ENCODE measurements at places on chromosomes 5 and 9.

DNA sequence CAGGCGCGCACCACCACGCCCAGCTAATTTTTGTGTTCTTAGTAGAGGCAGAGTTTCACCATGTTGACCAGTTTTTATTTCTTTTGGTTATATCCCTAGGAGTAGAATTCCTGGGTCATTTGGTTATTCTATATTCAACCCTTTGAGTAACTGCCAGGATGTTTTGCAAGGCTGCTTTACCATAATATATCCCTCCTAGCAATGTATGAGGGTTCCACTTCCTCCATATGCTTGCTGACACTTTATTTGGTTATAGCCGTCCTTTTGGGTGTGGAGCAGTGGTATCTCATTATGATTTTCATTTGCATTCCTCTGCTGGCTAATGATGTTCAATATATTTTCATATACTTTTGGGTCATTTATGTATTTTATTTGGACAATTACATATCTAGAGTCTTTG lies 81.2 kb downstream of the RAB24 start:
- no peak for DNase-seq

- DNase-seq: no peak
Observed at GRCh38 chr9:128136816-128137793, 9.6 kb upstream of the PTGES2 start.

- DNase-seq: no peak
Observed at GRCh38 chr5:6715758-6716628, 2.8 kb downstream of the TENT4A start.

- no peak for DNase-seq
Observed at GRCh38 chr9:27086818-27087680, 22.0 kb upstream of the TEK start.

DNA sequence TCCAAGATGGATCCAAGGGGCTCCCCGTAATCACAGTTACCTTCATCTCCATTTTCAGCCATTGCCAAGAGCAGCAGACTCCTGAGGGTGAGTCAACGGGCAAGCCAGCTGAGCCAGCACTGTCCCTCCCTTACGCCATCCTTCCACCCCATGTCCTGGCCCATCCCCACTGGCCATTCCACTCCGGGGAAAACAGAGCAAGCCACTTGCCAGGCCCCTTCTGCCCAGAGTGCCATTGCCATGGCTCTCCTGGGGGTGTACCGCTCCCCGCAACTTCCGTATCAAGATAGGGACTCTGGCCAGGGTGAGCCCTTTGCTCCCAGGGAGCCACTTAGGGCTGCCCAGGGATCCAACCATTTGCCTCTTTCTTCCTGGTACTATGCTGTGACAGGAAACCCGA lies 48.9 kb upstream of the CDKN2AIPNL start:
- no peak for DNase-seq

DNA sequence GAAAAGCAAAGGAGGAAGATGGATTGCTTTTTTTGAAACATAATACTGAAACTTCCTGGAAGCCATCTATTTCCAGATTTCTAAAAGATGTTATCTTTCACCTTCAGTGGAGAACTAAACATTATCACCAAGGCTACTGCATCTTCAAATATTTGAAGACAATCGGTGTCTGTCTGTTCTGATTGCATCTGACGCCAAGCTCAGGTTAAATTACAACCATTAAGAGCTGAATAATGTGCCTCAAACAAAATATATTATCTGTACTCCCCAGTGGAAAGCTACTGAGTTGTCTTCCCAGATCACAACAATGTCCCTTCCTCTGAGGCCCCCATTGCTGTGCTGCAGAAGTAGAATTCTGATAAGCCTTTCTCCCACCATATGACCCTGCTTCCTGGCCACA lies 342.3 kb downstream of the PLK2 start:
- DNase-seq: no peak

- DNase-seq: no peak
Observed at GRCh38 chr9:137640862-137641261, 22.1 kb downstream of the EHMT1 start.

DNA sequence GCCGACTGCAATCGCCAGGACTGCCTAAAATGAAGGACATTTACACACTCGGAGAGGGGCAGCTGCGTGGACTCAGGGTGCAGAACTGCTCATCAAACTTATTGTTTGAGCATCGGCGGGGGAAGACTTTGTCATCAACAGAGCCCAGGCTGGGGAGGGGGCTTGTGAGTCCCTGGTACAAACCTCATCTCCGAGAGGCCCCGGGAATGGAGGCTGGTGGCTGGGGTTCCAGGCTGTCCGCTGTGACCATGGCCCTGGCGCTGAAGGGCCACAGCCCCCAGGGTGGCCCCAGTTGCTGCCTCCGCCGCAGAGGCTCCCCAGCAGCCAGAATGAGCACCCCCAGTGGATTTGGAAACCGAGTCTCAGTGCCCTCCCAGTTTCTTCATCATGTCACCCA lies 46.1 kb upstream of the RNU6ATAC start:
- no peak for DNase-seq

DNA sequence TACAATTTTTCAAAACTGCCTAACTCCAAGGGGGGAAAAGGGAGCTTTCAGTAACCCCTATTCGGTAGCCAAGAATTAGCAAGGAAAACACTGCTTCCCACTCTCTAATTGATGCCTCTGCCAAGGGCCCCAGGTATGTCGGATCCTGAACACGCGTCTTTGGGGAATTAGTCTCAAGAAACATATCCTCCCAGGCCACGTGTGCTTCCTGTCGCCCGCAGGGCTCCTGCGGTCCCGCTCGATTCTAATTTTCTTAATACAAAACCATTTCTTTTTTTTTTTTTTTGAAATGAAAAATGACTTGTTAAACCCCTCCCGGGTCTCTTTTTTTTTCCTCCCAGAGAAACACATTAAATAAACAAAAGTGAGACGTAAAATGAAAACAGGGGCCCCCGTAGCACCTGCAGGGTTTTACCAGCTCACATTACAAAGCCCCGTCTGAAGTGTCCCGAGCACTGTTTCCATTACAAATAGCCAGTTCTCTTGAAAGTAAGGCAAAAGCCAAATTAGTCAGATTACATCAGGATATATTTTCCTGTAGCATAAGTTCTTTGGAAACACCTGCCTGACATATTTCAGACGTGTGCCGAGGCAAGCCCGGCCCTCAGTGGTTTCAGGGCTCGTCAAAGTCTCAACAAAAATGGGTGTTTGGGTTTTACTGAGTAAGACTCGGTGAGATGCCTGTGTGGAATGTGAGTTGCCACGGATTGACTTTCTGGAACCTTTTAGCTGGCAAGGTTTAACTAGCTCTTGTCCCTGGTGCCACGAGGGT lies 21.5 kb downstream of the SMIM23 start:
- no peak for DNase-seq

All from NCI-H1694 (cell line).